Activated naive CD8-positive, alpha-beta T cell treated with anti-CD3 and anti-CD28 coated beads, Interleukin-2, amount 10 ng/mL, durations not matched to agents 7 days and 5 days (primary cell): ENCODE measurements at places on chromosomes 2 and 18. TPM values are rescaled to one million over a fixed set of nuclear protein-coding genes. Genes with fewer than 3 reads are reported as not detected.

- no peak overlapping the region for H3K4me3 ChIP-seq
- H3K27ac ChIP-seq: no peak overlapping the region
- H3K27me3 ChIP-seq: peaks cover 19% of the 10 kb centered on the region
- peaks cover 2% of the 10 kb centered on the region for H3K4me1 ChIP-seq
- no peak for DNase-seq
Observed at GRCh38 chr2:105631922-105632321, 112.8 kb upstream of the NCK2 start.

TMEM37 gene
- total RNA-seq: not detected

DNA sequence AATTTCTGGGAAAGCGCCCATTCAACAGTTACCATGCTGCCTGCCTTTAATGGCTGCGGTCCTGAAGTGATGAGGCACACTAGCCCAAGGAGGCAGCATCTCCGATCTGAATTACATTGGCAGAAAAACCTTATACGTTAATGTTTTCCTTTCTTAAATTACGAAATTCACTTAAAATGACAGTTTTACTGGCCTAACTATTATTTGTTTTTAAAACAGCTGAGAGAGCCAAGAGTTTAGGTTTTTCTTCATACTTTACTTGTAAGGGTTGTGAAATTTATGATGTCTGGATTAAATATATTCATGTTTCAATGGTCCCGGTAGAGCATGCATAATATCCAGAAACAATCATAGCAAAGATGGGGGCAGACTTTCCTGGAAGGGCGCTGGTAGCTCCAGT, 115.2 kb upstream of the REV1 start:
- H3K4me1 ChIP-seq: no peaks in the 10 kb centered on the region
- no peaks in the 10 kb centered on the region for H3K36me3 ChIP-seq
- peaks cover 5% of the 10 kb centered on the region for H3K27me3 ChIP-seq

DNA sequence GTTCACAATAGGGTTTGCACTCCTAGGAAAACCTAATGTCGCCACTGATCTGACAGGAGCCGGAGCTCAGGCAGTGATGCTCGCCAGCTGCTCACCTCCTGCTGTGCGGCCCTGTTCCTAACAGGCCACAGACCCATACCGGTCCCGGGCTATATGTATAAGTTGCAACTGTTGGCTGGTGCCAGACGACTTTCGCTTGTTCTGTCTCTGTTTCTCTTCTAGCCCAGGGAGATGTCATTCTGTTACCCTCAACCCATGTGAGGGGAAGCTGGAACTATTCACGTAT, 170.3 kb downstream of the BCL2 start:
- no peak overlapping the region for H3K27ac ChIP-seq
- H3K4me3 ChIP-seq: no peak overlapping the region
- H3K36me3 ChIP-seq: peaks cover 37% of the 10 kb centered on the region
- no peaks in the 10 kb centered on the region for H3K27me3 ChIP-seq
- no peak for DNase-seq

DNA sequence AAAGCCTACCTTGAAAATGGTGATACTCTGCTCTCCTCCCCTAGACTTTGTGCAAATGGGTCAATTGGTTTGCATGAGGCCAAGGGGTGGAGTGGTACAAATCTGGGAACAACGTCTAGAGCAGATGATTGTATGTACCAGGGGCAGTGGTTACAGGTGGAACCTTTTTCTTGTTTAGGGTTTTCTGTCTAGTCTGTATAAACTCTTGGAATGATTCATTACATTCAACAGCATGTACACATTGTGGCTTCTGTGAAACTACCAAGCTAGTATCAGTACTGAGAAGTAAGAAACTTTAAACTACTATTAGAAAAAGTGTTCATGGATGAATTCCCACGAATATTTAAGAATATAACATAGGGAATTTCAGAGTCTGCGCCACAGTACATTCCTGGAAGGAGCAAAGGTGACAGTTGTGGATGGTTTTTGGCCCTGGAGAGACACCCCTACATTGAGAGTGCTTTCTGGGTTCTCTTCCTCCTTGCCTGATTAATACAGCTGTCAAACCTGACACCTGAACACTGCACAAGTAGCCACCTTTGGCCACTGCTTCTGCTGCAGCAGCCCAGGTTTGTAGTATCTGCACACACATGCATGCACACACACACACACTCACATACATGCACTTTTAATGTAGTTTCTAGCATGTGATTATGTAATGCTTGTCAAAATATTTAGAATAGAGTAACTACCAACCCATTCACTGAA, 30.0 kb downstream of the CFAP221 start:
- no peaks in the 10 kb centered on the region for H3K4me1 ChIP-seq
- H3K4me3 ChIP-seq: no peak overlapping the region
- H3K27ac ChIP-seq: no peak overlapping the region
- H3K27me3 ChIP-seq: peaks cover 5% of the 10 kb centered on the region
- H3K36me3 ChIP-seq: no peaks in the 10 kb centered on the region

DNA sequence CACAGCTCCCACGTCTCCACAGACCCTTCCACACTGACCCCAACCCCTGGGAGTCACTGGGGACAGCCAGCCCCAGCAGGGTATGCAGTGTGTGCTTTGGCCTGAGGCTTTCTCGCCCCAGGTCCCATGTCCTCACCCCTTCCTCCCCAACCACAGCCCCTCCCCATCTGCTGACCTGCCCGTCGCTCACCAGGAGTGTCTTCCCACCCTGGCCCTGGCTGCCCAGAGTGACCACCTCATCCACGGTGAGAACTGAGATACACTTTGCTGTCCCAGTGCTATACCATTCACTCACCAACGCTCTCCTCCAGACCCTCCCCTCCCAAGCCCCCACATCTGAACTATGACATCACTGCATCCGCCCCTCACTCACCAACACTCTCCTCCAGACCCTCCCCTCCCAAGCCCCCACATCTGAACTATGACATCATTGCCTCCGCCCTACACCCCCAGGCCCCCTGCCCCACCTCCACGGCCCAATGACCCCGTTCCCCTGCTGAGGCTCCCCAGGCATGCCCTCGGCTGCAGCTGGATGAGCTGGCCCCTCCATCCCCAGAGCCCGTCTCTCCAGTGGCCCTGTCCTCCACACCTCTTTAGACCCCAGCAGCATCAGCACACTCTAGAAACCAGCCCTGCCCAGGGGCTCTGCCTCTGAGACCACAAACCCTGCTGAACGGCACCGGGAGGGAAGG, 55.2 kb downstream of the ANKMY1 start:
- H3K4me3 ChIP-seq: no peak overlapping the region
- no peak overlapping the region for H3K27ac ChIP-seq
- H3K4me1 ChIP-seq: no peaks in the 10 kb centered on the region
- DNase-seq: no peak

ASXL3 gene
- total RNA-seq: not detected

- no peak overlapping the region for H3K4me3 ChIP-seq
- no peaks in the 10 kb centered on the region for H3K4me1 ChIP-seq
- H3K36me3 ChIP-seq: peaks cover 23% of the 10 kb centered on the region
- H3K27me3 ChIP-seq: peaks cover 20% of the 10 kb centered on the region
- no peak overlapping the region for H3K27ac ChIP-seq
- DNase-seq: no peak
Observed at GRCh38 chr2:119377294-119377992, 10.7 kb downstream of the DBI start.

GRCh38 chr2:142965443-142965842, 88.0 kb downstream of the KYNU start:
- no peak overlapping the region for H3K27ac ChIP-seq
- H3K36me3 ChIP-seq: no peaks in the 10 kb centered on the region
- H3K27me3 ChIP-seq: peaks cover 18% of the 10 kb centered on the region
- H3K4me3 ChIP-seq: no peak overlapping the region
- H3K4me1 ChIP-seq: no peaks in the 10 kb centered on the region

DNA sequence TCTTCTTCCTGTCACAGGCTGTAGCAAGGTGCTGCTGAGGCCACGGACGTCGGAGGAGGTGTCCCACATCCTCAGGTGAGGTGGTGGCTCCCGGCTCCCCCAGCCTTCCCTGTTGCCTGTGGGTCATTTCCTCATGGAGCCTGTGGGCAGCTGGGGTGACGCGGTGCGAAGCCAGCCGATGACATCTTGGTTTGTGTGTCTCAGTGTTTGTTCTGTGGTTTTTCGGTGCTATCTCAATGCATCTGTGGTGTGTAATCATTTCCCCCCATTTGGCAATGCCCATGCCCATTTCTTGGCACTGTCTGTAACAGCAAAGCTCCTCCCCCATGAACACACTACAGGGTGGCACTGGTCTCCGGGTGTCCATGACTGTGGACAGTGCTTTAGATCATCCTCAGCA, 6.6 kb downstream of the D2HGDH start:
- DNase-seq: peak; percentile 50
- H3K27me3 ChIP-seq: no peaks in the 10 kb centered on the region
- H3K27ac ChIP-seq: peak overlapping the region; percentile 11
- peaks cover 30% of the 10 kb centered on the region for H3K4me1 ChIP-seq

DNA sequence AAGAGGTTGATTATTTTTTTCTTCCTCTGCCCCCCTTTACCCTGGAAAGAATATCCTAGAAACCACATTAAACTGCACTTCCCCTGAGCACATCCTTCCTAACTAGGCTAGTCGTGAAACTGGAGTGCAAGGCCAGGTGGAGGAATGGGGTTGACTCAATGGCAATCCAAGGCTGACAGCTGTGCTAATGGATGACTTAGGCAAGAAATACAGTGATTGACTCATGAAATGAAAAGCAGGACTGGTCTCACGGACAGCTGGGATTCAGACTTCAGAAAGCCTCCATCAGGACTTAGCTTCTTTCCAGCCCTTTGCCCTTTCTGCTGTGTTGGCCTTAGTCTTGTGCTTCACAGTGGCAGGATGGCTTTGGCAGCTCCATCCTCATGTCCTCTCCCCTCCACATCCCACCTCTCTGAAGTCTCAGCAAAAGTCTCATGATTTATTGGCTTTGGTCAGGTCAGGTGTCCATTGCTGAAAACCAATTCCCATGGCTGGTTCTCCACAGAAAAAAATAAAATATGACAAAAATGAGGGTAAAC, 33.8 kb downstream of the INSIG2 start:
- no peak overlapping the region for H3K27ac ChIP-seq
- peaks cover 10% of the 10 kb centered on the region for H3K27me3 ChIP-seq
- DNase-seq: no peak
- H3K36me3 ChIP-seq: peaks cover 4% of the 10 kb centered on the region
- no peak overlapping the region for H3K4me3 ChIP-seq

CNDP1 gene
- total RNA-seq: not detected

DNA sequence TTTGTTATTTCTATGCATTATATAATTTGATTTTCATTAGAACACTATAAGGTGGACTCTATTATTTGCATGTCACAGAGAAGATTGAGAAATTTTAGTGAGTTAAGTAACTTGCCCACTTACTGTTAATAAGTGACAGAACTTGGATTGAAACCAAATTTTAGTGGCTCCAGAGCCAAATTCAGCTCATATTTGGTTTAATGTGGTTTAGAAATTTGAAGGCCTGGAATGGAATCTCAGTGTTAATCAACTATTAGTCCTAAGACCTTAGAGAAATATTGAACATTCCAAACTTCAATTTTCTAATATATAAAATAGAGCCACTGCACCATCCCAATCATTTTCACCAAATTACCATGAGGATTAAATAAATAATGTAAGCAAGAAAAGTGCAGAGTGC, 281.6 kb downstream of the ZNF385B start:
- H3K4me1 ChIP-seq: no peaks in the 10 kb centered on the region
- H3K4me3 ChIP-seq: no peak overlapping the region
- no peaks in the 10 kb centered on the region for H3K36me3 ChIP-seq
- no peak overlapping the region for H3K27ac ChIP-seq
- no peaks in the 10 kb centered on the region for H3K27me3 ChIP-seq
- DNase-seq: no peak

DNA sequence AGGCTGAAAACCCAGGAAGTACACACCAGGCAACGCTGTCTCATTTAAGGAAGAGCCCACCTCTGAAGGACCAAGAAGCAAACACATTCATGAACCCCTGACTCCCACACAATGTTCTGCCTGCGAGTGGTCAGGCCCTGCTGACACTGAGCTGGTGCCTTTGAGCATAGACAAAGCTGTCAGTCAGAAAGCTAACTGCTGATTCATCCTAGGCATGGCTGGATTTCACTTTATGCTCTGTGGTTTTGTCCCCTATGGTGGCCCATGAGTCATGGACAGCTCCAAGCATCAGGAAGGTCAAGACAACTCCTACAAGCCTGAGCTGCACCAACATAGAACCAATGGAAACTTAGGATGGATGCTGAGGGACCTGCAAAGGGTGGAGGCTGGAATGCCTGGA, 78.9 kb downstream of the UXS1 start:
- no peak overlapping the region for H3K4me3 ChIP-seq
- H3K27me3 ChIP-seq: no peaks in the 10 kb centered on the region

FOXD4L1 gene
- total RNA-seq: 0.47 TPM

- no peak overlapping the region for H3K4me3 ChIP-seq
- no peak for DNase-seq
- H3K36me3 ChIP-seq: no peaks in the 10 kb centered on the region
- H3K4me1 ChIP-seq: peaks cover 3% of the 10 kb centered on the region
- no peak overlapping the region for H3K27ac ChIP-seq
- peaks cover 35% of the 10 kb centered on the region for H3K27me3 ChIP-seq
Observed at GRCh38 chr2:110120171-110121051, 4.8 kb upstream of the MALL start.

ERFE gene
- total RNA-seq: 0.42 TPM

DNA sequence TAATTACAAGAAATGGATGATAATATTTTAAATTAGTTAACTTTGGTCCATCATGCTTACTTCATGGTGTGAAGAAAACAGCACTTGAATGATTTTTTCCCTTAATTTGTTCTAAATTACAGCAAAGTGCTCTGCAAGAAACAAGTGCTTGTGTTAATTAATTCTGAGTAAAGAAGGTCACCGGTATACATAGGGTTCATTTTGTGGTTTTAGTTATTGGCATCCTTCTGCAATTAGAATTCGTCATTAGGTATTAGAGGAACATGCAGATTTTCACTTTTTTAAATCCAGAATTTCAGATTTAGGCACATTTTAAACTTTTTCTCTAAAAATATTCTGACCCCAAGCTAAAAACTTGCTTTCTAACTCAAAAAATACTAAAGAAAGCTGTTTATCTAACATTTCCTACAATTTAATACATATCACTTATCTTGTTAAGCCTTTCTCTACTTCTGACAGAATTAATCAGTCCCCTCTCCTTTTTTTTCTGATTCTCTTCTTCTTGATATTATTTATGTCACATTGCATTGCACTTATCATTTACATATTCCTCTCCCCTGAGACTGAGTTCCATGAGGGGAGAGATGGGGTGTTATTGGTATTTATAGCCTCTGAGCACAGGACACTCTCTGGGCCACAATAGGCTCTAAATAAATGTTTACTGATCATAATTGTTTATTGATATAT, 129.2 kb downstream of the PLA2R1 start:
- no peak for DNase-seq
- H3K27ac ChIP-seq: no peak overlapping the region
- no peaks in the 10 kb centered on the region for H3K36me3 ChIP-seq

DNA sequence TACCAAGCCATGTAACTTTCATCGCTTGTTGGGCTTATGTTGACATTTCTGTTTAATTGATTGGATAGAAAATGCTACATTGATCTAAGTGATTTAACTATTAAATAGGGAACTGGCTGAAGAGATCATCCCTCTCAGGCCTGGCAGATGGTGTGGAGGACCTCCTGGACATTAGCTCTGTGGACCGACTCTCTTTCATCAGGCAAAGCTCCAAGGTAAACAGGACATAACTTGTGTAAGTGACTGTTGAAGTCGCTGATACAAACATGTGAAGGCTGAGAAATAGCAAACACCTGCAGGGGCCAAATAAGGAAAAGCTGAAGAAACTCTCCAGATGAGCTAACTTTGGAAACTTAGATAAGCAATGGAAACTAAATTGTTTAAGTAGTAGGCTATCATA, 68.8 kb downstream of the UNC80 start:
- no peak overlapping the region for H3K27ac ChIP-seq
- no peak overlapping the region for H3K4me3 ChIP-seq
- no peaks in the 10 kb centered on the region for H3K36me3 ChIP-seq
- H3K4me1 ChIP-seq: no peaks in the 10 kb centered on the region

- no peaks in the 10 kb centered on the region for H3K27me3 ChIP-seq
- H3K4me1 ChIP-seq: peaks cover 15% of the 10 kb centered on the region
- H3K4me3 ChIP-seq: no peak overlapping the region
- H3K27ac ChIP-seq: peak overlapping the region; percentile 21
- peak; percentile 82 for DNase-seq
- H3K36me3 ChIP-seq: no peaks in the 10 kb centered on the region
Observed at GRCh38 chr2:46461011-46461674, 18.2 kb upstream of the TMEM247 start.
